Psoas muscle (tissue), 8 donors: ENCODE measurements at places on chromosomes 7 and 10. TPM values are rescaled to one million over a fixed set of nuclear protein-coding genes. Genes with fewer than 3 reads are reported as not detected.
A peak's percentile ranks its signal among the peaks of the same experiment; 100 is the strongest.

The MMD2 gene
- total RNA-seq: not detected

The H2BK1 gene
- not detected for total RNA-seq

The PDIA4 gene
- 14.7 TPM for total RNA-seq

The CPED1 gene
- total RNA-seq: 32.9 TPM

DNA sequence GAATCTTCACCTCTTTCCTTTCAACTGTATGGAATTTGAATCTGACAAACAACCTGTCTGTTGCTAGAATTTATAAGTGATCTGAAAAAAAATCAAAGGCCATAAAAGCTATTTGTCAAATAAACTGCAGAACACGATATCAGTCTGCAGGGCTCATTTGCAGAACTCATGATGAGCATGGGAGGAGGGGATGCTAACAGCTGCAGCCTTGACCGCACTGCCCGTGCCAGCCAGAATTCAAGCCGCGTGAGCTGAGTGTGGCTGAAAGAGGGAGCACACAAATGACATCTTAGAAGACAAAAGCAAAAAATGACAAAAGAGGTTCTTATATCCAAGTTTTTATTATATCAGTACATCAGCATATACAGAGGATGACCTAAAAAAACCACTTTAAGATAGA lies 15.7 kb downstream of the LRRTM3 start:
- no peak for DNase-seq
- H3K27ac ChIP-seq: no peak overlapping the region
- H3K27me3 ChIP-seq: no peaks in the 10 kb centered on the region
- no peaks in the 10 kb centered on the region for H3K36me3 ChIP-seq
- no peaks in the 10 kb centered on the region for H3K4me1 ChIP-seq
- H3K4me3 ChIP-seq: no peak overlapping the region

DNA sequence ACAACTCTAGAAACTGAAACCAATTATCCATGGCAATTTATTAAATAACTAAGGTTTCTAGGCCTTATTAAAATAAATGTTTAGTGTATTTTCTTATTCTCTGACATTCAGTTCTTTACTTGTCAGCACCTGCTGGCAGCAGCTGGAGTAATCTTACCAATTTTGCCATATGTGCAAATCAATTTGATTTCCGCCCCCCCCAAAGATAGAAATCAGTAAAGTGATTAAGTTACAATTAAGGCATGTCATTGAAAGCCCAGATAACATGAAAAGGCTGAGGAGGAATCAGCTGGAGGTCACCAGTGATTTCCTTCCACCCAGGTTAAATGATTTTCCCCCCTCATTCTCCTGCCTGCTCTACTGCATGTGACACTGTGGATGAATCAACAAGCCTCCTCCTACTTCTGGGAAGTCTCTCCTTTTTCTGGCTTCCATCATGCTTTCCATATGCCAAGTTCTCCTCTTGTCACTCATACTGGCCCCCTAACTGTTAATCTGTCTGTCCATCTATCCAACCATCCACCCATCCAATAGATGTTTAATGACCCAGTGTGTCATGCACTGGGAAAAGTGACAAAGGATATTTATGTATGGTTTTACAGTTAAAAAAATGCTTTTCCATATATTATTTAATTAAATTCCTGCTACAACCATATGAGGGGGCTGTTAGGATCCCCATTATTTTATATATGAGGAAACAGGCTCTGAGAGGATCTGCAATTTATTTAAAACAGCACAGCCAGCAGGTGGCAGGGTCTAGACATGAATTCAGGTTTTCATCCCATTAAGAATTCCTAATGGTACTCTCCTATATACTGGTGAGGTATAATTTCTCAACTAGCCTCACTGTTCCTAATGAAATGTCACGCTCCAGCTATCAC lies 116.5 kb downstream of the ATXN7L1 start:
- no peak overlapping the region for H3K4me3 ChIP-seq
- no peaks in the 10 kb centered on the region for H3K27me3 ChIP-seq
- no peaks in the 10 kb centered on the region for H3K4me1 ChIP-seq
- H3K27ac ChIP-seq: no peak overlapping the region

DNA sequence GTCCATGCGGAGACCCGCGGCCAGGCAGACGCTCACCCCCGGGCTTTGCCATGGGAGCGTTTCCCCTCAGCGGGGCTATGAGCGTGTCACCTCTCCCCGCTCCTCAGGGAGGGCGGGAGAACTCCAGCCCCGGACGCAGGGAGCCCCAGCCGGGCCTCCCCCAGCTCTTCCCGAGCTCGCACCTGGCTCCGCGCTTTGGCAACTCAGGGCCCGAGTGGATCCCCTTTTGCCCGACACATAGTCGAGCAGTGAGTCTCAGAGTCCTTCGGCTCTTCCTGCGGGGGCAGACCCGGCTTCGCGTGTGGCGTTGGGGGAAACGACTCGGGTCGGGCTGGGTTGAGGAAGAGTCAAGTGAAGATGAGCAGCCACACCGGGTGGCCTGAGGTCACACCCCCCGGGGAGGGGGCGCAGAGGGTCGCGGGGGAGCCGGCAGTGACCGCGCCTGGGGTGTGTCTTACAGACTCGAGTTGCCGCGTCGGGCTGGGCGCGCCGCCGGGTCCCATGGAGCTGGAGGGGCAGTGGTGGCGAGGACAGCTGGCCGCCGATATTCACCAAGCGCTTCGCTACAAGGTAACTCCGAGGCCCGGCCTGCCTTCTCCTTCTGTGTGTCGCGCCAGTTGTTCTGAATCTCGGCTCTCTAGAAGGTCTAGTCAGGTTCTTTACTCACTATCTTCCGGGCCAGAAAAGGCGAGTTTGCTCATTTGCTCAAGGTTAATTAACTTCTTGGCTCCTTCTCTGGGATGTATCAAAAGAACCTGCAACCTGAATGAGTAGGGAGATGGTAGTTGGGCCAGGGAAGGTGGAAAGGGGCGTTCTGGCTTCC lies 721 bp downstream of the CCNJ start:
- H3K27ac ChIP-seq: peak overlapping the region; percentile 77
- H3K4me3 ChIP-seq: peak overlapping the region; percentile 93
- DNase-seq: peak; percentile 55
- peaks cover 15% of the 10 kb centered on the region for H3K4me1 ChIP-seq
- no peaks in the 10 kb centered on the region for H3K27me3 ChIP-seq

DNA sequence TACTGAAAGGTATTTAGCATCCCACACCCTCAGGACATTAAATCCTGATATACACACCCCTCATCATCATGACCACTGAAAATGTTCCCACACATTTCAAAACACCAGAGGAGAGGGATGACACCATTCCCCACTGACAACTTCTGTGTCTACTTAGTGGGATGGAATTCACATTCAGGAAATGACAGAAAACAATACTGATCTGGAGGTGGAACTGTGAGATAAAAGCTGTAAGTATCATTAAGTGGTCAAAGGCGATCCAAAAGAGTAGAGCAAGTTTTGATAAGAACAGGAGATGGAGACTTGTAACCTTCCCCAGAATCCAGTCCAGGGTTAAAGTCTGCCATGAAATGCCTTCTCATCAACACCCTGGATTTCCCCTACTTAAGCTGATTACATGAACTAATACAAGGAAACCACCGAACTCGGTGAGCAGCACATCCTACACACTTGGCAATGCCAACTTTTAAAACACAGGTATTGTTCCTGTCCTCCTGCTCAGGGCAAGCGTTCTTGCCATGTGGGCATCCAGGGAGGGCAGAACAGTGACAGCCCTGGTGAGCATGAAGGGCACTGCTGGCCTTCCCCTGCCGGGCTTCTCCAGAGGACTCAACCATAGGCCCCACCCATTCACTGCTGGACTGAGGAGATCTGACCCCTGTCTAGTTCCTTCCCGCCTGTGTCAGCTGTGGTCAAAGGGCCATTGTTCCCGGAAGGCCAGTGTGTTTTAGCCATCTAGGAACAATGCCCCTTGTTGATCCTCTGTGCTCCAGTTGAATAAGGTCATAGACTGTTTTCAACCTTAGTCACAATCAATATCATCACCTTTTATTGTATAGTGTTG lies 85.0 kb downstream of the SGMS1 start:
- DNase-seq: no peak
- no peaks in the 10 kb centered on the region for H3K27me3 ChIP-seq
- H3K27ac ChIP-seq: no peak overlapping the region
